NCI-H2081 treated with DMSO at 0.1 percent for 48 hours (cell line): ENCODE measurements at places on chromosomes 12 and 14.

- DNase-seq, result no peak
Measured at GRCh38 chr14:37179896-37180502, 7.6 kb upstream of the SLC25A21 start.

DNA sequence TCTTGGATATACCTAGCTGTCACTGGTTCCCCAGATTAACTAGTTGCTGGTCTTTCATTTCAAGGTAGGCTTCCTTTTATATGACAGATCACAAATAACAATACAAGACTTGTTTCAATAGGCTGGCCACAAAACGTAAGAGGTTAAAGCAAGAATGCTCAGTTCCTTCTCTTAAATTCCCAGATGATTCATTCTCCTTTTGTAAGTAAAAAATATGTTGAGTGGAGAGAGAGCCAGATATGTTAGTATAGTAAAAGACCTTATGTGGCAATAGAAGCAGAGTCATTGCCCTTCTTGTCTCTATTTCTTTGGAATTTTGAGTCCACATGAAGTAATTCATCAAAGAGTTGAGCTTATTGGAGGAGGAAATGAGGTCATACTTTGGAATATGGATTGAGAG is 939.0 kb upstream of the ATXN7L3B start:
- DNase-seq, result no peak

- no peak for DNase-seq
Measured at GRCh38 chr14:101008196-101008595, 104.7 kb upstream of the RTL1 start.

DNA sequence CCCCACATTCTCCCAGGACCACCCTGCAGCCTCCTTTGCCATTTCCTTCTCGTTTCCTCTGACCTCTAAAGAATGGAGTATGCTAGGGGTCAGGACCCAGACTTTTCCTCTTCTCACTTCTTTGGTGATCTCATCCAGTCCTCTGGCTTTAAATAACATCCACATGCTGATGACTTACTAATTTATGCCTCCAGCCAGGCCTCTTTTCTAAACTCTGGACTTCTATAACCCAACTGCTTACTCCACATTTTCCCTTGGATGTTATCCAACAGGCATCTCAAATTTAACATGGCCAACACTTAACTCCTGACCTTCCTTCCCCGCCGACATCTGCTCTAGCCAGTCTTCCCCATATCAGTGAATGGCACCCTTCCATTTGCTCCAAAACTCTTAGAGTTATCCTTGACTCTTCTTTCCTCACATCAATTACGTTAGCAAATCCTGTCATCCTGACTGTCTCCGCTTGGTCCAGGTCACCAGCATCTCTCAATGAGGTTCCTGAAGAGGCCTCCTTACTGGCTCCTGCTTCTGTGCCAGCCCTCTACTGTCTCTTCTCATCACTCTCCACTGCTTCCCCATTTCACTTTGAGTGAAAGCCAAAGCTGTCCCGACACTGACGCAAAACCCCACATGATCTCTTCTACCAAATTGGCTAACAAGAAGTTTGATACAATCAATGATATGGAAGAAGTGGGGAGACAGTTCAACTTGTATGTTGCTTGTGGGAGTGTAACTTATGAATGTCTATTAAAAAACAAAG is 42.7 kb downstream of the TMBIM6 start:
- no peak for DNase-seq

DNA sequence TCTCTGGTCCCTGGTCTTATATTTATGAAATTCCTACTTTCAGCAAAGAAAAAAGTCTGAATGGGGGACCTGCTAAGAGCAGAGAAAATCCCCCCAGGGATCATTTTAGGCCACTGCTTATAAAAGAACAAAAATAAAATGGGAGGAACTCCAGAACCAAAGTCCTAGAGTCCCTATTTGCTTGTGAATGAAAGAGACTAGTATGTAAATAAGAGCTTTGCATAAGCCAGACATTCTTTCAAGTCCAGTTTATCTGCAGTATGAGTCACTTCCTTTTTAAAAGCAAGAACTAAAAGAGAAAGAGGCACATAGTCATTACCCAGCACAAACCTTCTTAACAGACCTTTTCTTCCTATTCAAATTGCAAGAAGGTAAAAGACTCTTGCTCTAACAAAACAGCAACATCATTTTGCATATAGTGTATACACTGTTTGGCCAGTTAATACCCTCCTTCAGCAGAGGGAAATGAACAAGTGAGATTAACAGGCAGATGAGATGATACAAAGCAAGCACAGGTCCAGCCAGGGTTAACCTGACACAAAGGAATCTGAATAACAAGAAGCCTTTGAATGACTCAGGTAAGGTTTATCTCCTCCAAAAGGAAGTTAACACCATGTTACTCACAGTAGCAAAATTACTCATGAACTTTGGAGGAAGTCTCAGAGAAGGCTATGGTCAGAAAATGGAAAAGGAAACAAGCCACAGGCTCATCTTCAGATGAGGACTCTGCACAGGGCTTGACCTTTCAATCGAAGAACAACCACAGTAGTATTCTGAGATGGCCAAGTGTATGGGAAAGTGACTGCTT is 87.3 kb downstream of the PHLDA1 start:
- no peak for DNase-seq

DNA sequence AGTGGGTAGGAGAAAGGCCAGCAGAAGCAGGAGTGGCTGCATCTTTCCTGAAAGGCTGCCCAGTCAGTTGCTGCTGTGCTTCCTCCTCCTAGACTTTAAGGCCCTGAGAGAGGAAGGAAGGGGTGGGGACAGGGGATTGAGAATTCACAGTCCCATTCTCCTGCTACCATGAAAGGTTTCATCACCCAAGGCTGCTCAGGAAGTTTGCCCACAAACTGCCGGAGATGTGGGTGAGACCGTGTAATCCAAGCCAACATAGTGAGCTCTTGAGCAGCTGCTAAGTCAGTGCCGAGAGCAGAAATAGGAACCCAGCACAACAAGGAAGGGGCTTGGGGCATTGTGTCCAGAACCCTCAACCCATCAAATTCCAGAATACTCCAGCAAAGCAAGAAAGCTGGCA is at the start of gene CTSG:
Gene CTSG (minus strand): TSS at position 69 of the 400 bp plus-strand sequence. CDS start 27 bp downstream, at position 42.
- no peak for DNase-seq

- DNase-seq, result no peak
Measured at GRCh38 chr14:92546347-92547053, 32.9 kb downstream of the RIN3 start.

DNA sequence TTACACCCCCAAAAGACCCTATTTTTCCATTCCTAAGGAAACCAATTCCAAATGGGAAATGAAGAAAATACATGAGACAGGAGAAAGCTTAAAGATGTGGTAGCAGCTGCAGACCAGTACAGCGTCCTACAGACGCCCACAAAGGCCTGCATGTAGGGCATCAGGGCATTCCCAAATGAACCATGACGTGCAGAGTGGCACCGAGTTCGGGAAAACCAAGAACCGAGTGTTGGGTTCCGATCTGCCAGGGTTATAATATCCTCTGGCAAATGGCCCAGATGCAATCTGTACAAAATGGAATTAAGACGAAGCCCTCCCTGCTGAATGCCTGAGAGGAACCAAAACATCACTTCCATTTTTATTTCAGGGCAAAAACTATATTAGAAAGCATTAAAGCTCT is 34.4 kb upstream of the SELPLG start:
- DNase-seq, result no peak

DNA sequence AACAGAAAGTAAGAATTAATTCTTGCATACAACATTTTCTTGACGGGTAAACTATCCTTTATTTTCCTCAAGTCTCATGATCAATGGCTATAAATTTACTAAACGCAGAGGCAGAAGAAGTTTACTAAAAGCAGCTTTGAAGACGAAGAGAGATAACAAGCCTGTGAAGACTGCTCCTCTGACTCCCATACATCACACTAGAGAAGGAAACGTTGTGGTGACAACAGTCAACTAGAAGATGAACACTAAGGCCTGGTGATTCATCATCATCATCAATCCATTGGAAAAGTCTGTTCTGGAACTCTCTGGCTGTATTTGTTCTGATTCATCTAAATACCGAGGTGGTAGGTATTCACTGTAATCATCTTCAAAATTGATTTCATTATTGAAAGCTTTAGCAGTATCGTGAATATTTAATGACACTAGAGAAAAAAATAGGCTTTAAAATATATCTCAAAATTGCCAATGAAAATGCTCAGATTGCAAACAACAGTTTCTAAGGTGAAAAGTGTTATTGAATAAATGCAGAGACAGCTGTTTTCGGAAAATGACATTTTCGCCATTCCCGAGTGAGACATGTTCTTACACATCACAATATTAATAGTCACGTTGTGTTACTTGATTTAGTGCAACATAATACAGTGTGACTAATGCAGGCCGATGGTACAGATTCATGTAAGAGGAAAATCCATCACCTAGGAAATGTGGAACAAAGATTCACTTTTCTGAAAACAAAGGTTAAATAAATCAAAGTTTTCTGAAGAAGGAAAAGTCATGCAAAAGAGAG is 260.5 kb downstream of the C12orf50 start:
- DNase-seq, result no peak

- DNase-seq, result no peak
Measured at GRCh38 chr12:15208140-15208539, 13.1 kb downstream of the RERG start.

GRCh38 chr14:59320361-59320760 is 131.9 kb downstream of the DAAM1 start:
- no peak for DNase-seq

- DNase-seq, result no peak
Measured at GRCh38 chr12:128971802-128972201, 118.5 kb downstream of the GLT1D1 start.

- no peak for DNase-seq
Measured at GRCh38 chr12:20024194-20024593, 344.1 kb upstream of the PDE3A start.

DNA sequence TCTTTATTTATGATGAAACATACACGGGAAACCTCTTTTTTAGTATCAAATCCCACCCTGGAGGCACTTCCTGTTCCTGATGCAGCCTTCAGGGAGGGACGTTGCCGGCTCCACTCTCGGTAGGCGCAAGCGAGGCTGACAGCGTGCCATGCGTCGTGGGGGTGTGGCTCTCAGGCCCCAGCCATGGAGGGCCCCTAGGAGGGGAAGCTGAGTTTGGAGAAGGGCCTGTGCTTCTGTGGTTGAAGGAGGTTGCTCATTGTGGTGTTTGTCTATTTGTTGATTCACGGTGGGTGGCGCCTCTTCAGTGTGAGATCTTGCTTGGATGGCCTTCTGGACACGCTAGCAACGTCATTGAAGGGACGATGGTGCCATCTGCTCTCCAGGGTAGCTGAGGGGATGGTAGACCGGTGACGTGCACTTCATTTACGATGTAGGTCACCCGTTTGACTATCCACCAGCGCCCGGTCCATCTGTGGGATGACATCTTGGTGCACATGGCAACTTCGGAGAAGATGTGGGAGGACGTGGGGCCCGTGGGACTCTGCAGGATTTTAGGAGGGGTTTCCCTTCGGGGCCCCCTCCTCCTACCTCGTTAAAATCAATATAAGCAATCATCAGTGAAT is 126.3 kb upstream of the RTL1 start:
- DNase-seq, result no peak

DNA sequence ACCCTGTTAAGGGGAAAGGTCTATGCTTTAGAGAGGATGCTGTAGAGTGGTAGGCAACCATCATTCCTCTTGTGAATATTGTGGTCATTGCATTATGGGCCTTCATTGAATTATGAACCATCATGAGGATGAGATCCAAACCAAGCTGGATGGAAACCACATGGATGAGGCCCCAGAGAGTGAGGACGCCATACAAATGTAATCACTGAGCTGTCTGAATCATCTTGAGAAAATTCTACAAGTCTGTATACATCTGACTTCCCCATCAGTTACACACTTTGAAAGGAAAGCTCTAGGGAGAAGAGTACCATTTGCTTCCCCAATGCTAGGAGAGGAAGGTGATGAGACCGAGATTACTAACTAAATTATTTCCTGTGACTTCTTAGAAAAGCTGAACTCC is 172.9 kb downstream of the CACNA1C start:
- no peak for DNase-seq

DNA sequence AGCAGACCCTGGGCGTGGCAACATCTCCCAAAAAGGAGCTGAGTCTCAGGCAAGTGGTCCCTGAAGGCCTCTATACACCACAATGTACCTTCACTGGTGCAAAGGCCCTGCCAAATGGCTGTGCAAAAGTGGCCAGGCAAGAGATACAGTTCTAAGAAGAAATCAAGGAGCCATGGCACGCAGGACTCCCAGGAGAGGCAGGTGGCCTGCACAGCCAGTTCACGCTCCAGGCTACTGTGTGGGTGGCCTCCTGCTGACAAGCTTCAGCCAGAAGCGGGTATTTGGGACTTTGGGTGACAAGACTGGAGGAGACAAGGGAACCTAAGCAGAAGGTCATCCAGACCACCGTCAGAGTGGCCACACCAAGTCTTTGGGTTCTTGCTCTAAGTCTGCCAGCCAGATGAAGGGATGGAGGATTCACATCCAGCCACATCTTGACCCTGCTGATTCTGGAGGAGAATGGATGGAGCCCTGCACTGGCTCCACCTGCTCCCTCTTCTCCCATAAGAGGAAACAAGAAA is 20.5 kb upstream of the ZFP36L1 start:
- no peak for DNase-seq

DNA sequence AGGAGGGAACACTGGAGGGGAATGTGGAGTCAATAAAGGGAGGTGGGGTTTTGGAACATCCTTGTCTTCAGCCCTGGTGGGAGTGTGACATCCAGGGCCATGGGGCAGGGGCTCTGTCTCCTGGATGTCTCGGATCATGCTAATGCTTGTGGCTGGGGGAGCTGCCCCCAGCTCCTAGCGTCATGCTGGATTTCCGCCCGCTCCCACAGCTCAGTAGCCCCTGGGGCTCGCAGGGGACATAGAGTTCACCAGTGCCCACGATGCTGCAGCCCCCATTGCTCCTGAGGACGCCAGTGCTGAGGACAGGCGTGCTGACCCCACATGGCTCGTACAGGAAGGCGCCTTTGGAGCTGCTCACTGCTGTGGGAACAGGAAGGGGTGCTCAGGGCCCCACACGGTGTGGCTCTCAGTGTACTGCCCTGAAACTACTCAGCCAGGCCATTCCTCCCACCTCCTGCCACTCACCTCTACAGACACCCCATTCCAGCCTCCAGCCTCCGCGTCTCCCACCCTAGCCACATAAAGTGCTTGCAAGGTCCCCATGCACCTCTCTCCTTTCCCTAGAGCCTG is 9.5 kb upstream of the KRT84 start:
- no peak for DNase-seq

DNA sequence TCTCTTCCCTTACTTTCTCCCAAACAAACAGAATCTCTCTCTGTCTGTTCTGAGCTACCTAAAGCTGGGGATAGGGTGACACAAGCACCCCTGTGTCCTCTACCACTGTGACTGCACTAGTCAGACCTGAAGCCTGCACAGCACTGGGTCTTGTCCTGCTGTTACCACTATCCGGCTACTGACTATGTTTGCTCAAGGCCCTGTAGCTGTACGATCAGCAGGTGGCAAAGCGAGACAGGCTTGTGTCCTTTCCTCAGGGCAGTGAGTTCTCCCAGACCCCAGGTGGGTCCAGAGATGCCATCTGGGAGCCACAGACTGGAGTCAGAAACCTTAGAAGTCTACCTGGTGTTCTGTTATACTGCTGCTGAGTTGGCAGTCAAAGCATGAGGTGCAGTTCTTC is 116.4 kb downstream of the NUBPL start:
- DNase-seq, result no peak

GRCh38 chr14:94113073-94113472 is 2.5 kb downstream of the IFI27 start:
- no peak for DNase-seq
